ENCODE measurements at places on chromosomes 2 and 18.

DNA sequence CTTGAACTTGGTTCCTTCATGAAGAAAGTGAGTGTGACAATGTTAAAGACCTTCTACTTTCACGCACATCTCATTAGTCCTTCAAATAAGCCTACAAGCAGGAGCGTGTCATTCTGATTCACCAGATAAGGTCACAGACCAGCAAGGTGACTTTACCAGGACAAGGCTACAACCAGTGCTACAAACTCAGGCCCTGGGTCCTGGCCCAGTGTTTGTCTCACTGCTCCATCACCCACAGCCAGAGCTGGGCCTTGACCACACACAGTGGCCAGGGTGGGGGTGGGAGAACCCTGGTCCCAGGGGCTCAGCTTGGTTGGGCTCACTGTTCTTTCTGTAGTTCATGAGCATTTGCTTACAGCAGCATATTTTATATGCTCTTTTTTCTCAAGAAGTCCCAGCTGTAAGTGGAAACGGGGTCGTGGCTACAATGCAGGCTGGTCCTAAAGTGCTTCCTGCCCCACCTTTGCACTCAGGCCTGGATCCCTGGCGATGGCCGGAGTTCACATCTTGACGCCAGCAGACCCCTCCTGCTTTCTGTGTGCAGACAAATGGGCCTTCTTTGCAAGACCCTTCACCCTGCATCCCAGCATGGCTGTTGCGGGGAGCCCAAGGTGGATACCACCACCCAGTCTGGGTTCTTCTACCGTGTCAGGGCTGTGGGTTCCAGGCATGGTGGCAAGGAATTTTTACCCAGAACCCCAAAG, 153.6 kb upstream of the EPAS1 start:
- DNase-seq = no peak

GRCh38 chr2:150212722-150213171, 274.7 kb downstream of the RND3 start:
- no peak for DNase-seq

GRCh38 chr2:7358865-7359447, 441.7 kb downstream of the RNF144A start:
- DNase-seq = peak; percentile 31

DNA sequence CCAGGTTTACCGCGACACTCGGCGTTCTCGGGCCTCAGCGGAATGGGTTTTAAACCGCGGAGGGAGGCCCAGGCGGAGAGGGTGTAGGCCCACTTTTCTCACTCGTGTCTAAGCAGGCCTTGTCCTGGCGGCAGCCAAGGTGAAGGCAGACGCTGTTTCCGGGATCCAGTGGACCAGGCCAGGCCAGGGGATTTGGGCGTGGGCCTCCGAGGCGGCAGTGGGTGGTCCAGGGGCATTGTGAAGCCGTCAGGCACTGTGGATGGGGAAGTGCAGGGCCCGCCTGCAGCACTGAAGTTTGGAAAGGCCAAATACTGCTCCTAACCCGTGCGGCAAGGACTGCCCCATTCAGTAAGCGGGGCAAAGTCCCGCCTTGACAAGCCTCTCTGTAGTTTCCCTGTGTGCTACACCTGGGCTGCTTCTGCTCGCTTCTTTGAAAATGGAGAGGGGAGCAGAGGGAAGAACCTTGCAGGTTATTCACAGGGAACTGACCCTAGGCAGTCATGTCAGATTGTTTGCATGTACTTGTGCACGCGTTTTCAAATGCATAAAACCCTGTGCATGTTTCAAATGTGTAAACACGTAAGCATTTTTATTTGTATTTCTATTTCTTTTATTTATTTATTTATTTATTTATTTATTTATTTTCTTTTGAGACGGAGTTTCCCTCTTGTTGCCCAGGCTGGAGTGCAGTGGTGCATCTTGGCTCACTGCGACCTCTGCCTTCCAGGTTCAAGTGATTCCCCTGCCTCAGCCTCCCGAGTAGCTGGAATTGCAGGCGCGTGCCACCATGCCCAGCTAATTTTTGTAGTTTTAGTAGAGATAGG, 7.5 kb upstream of the DLX2 start:
- peak; percentile 15 for DNase-seq

DNA sequence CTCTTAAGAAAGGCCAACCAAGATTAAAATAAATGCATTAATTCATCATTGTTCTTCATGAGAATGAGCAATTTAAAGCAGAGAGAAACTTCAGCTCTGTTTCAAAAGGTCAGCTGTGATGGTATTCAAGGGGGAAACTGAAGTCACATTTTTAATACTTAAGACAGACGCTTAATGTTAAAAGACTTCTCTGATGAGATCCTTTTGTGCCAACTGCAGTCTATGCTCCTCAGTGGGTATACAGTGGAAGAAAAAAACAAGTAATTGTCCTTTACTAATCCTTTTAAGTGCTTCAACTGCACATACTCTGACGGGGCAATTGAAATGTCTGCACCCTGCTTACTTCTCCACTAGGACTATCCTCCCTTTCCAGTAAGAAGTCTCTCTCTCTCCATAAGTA, 309.7 kb downstream of the GULP1 start:
- DNase-seq = no peak

All from hematopoietic multipotent progenitor cell treated with erythropoietin and hydrocortisone succinate and interleukin-3 and kit ligand, for 4 days (in vitro differentiated cells).